ENCODE measurements at places on chromosomes 11 and 22.
A peak's percentile ranks its signal among the peaks of the same experiment; 100 is the strongest.

- peak; percentile 1 for DNase-seq
Observed at GRCh38 chr11:88508759-88509581, 171.4 kb upstream of the CTSC start.

DNA sequence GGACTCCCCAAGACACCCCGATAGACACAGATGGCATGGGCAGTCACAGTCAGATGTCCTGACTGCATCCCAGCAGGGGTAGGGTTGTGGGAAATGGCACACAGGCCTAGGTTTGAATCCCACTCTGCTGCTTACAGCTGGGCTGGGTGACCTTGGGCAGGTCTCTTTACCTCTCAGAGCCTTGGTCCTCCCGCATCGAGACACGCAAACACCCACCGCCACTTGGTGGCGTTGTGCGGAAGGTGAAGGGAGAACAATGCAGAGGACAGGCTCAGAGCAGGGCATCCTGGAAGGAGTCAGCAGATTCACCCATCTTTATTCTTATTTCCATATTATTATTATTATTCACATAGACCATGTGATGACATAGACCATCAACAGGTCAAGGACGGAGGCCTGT lies 140.5 kb downstream of the MIAT start:
- DNase-seq, result no peak

GRCh38 chr22:29480512-29481264 lies 670 bp downstream of the NEFH start:
- DNase-seq, result peak; percentile 64

- DNase-seq, result peak; percentile 59
Observed at GRCh38 chr22:39496131-39496838, 5.8 kb upstream of the MIEF1 start.

DNA sequence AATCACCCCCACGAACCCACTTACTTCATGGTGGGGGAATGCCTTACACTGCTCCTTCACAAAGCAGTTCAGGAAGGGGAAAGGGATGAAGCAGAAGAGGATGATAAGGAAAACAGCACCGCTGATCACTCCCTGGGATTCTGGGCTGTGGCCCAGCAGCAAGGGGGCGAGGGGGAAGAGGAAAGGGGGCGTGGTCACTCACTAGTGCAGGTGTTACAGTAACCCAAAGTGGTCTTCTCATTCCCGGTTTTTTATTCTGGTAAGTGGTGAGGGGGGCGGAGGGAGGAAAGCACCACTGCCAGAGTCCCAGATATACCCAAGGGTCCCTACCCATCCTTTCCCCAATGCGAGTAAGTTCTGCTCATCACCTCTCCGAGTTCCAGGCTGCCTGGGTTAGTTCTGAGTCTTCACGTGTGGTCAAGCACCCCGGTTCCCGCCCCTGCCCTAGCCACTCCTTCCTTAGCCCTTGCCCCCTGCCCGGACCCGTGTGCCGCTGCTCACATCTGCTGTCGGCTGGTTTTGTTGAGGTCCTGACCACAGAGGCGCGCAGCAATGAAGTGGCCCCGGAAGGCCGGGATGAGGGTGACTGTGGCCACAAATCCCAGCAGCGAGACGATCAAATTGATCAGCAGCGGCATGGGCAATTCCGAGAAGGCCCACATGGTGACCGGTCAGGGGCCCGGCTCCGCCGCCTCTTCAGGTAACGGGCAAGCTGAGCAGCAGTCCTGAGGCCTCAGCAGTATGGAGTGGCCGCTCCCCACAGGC lies 477 bp downstream of the DPAGT1 start:
- DNase-seq, result no peak

GRCh38 chr22:47573141-47573540 lies 810.7 kb downstream of the TBC1D22A start:
- DNase-seq, result no peak

DNA sequence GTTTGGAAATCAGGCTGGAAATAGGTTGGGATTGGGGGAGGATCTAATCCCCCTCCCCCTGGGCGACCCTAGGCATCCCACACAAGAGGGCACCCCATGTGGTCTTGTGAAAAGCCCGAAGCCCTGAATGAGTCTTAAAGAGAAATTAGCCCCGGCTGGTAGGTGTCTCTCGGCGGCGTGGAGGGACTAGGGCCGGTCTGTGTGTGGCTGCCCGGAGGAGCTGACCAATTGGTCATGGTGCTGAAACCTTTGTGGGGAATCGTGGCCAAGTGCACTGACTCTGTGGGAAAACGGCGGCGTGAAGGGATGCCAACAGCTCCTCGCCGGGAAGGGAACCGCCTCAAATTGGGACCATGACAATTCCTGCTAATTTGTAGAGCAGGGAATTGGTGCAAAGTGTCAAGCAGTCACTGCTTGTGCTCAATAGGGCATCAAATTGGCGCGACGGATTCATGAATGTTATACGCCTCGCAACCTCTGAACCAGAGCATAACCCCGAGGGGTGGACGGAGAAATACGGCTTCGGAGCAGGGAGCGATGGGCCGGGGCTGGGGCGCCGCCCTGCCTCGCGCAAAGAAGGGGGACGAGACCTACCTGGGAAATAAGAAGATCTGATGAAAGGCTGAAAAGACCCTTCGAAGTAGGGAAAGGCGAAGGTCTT lies 1.5 kb downstream of the DBX1 start:
- DNase-seq, result no peak

- no peak for DNase-seq
Observed at GRCh38 chr11:75182664-75183063, 31.8 kb downstream of the SLCO2B1 start.

DNA sequence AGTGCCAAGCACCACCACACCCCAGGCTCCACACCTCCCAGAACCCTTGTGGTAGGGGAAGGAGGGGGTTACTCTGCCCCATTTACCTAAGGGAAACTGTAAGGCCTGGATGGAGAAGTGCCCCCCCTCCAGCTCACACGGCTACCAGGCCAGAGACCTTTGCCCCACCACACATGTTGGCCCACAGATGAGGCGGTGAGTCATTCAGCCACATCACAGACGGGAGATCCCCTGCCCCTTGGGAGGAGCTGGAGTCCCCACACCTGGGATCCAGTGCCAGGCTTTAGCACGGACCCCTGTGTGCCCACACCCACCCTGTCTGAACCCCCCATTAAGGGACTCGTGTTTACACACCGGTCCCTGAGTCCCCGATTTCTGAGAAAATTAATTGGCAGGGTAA lies 24.9 kb downstream of the CDKN1C start:
- no peak for DNase-seq

DNA sequence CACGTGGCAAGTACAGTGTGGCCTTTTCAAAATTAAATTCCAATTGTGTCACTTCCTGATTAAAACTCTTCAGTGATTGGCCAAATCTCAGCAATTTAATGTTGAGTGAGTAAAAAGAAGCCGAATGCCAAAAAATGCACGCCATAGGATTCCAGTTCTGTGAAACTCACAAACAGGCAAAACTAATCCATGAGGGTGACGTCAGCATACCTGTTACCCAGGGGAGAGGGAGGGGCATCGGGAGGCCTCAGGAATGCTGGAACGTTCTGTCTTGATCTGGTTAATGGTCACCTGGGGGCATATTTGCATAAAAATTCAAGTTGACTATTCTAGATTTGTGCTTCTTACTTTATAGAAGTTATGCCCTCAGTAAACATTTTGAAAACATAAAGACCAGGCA lies 39.9 kb upstream of the RAB1B start:
- DNase-seq, result no peak

DNA sequence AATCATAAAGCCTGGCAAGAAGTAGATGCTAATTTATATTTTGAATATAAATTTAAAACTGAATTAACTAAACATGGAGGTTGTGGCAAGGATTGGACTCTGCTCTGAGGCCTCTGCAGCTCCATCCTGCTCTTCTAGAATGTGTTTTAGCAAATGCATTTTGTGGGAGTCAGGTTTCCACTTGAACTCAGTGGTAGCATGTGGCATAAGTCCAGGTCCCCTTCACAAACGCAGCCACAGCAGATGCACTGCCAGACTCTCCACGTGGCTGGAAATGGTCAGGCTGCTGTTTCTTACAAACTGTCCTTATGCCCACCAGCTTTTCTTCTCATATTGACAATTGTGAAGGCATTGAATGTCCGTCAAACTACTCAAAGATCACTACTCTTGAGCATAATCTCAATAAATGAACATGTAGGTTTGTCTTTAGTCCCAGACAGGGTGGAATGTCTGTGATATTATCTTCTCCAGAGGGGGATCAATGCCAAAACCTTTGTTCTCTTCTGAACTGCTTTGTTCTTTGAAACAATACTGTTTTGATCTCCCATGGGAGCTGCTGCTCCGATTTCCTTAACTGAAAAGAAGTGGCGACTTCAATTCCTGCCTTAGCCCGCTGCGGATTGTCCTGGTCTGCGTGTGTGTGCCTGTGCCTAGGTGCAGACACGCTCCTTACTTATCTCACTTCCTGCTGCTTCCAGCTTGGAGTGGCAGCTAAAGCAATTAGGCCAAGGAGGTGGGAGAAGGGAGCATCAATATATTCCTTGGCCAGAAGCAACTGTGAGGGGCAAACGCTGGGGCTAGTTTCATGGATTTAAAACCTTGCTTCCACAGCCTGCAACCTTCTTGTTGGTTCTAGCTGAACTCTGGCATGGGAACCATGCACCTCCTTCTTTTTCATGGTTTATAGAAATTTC lies 24.2 kb downstream of the EIF4G2 start:
- no peak for DNase-seq

Data from CD4-positive, alpha-beta T cell treated with Interleukin-4 for 1 hour (primary cell).